ENCODE measurements at places on chromosomes 4 and X.

DNA sequence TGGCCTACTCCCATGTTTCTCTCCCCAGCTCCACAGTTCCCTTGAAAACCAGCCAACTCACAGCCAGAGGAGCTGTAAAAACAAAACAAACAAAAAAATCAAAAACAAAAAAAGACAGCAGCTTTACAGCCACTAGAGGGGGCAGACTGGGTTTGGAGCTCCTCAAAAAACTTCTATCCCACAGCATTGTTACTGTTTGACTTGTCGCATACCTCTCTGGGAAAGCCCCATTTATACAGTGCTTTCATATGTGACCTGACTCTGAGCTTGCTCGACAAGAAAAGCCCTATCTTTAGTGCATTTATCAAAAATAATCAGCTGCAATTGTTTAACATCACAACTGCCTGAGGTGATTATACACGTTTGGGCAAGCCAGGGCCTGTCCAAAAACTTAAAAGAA, 21.6 kb downstream of the TSPAN6 start:
- DNase-seq, result peak; percentile 12

GRCh38 chr4:16262188-16262587, 35.9 kb upstream of the TAPT1 start:
- DNase-seq, result no peak

GRCh38 chr4:184255871-184256642, 38.4 kb upstream of the ENPP6 start:
- DNase-seq, result no peak

DNA sequence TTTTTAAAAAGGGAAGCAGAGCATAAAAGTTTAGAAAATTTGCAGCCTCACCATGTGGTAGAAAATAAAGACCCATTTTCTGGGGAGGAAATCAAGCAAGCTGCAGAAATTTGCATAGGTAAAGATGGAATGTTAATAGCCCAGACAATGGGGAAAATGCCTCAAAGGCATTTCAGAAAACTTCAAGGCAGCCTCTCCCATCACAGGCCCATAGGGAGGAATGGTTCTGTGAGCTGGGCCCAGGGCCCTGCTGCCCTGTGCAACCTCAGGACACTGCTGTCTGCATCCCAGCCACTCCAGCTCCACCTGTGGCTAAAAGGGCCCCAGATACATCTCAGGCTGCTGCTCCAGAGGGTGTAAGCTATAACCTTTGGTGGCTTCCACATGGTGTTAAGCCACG, 137.9 kb downstream of the INPP4B start:
- DNase-seq, result no peak

GRCh38 chr4:78369679-78370078, 181.9 kb upstream of the ANXA3 start:
- DNase-seq, result no peak

DNA sequence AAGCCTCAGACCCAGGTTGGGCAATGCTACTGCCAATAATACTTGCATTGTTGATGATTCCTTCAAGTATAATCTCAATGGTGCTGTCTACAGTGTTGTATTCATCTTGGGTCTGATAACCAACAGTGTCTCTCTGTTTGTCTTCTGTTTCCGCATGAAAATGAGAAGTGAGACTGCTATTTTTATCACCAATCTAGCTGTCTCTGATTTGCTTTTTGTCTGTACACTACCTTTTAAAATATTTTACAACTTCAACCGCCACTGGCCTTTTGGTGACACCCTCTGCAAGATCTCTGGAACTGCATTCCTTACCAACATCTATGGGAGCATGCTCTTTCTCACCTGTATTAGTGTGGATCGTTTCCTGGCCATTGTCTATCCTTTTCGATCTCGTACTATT, 7.4 kb downstream of the LPAR4 start:
- DNase-seq, result no peak

GRCh38 chr4:152965611-152966010, 29.5 kb downstream of the FHDC1 start:
- no peak for DNase-seq
